Hypothalamus (tissue), 51 donors: ENCODE measurements at places on chromosomes 7 and 10.

DNA sequence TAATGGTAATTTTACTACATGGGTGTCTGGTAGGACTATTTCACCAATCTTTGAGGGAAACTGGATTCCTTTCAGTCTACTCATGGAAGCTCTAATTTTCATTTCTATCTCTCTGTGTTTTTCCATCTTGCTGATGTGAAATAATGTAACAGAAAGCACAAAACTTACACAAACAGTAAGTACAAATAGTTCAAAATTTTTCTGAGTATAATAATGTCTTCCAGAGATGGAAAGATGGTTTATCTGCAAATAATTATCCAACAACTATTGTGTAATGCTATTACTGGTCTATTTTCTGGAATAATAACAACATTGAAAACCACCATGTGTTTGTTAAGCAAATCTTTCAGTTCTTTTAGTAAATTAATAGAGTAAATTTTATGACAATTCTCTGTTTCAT lies 565.8 kb upstream of the MGMT start:
- no peak for DNase-seq

DNA sequence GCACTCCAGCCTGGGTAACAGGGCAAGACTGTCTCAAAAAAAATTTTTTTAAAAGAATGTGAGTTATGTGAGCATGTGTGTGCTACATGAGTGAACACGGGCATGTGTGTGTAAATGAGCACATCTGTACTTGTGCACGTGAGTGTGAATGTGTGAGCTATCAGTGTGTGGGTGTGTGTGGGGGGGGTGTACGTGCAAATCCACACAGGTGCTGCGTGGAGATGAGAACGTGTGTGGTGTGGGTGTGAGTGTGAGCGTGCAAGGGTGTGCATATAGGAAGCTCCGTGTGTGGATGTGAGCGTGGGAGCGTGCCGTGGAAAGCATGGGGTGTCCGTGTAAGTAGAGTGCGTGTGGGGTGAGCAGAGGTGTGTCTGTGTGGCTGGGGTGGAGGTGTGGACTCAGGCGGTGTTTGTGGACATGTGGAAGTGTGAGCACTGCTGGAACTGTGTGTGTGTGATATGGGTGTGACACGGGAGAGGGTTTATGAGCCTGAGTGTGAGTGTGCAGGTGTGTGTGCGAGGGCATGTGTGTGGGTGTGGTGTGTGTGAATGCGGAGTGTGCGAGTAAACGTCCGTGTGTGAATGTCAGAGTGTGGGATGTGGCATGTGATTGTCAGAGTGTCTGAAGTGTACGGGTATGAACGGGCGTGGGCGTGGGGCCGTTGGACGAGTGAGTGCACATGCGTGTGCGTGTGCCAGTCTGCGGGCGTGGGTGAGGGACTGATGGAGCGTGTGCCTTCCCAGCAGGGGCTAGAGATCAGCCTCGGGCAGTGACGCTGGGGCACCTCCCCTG lies 45.9 kb upstream of the TNRC18 start:
- DNase-seq = no peak

DNA sequence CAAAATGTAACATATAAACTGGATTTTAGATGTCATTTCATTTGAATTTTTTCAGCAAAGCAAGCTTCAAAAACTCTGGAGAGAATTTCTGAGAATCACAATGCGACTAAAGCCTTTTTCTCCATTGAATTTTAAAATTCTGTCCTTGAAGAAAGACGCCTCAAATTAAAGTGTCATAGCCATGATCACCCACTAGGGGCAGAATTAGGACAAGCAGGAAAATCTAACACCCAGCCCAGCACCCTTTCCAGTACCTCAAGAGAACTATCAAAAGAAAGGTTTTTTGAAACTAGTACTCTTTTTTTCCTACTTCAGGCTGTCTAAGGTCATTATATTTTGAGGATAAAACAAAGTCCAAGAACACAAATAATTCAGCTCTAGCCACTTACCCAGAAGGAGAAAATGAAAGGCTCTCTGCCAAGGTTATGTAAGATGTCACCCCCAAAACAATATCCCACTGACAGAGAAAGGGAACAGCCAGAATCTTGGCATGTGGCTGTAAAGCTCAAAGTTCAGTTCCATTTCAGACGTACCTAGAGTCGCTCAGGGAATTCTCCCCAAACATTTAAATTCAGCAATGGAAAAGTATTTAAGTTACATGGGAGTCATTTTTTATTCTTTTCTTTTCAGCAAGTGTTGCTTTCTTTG lies 299.4 kb downstream of the SNX13 start:
- no peak for DNase-seq

- DNase-seq = no peak
These were observed 4.7 kb upstream of the TCTN3 start for GRCh38 chr10:95698415-95698814.

GRCh38 chr7:37853468-37853867 lies 5.1 kb downstream of the NME8 start:
- no peak for DNase-seq

DNA sequence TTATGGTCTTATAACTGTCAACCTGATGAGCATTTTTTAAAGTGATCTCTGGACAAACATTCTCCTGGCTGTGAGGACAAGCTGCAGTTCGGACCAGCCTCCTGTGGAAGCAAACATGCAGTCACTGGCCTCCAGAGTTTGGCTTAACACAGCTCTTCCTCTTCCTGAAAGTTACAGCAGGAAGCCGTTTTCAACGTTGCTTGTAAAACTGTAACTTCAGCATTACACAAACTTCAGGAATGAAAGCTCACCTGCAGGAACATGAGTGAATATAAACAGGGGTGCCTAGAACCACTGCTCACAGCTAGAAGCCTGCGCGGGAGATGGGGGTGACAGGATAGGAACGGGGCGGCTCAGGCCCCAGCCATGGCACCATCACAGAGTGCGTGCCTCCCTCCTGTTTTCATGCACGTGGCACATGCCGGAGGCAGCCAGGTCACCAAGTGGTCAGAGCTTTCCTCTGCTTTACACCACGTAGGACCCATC lies 292.9 kb upstream of the PITRM1 start:
- no peak for DNase-seq
